ENCODE measurements at places on chromosomes 2 and 18.

- DNase-seq: no peak
These were observed 267.4 kb downstream of the LNPK start for GRCh38 chr2:175734686-175735085.

- DNase-seq: no peak
These were observed 114.8 kb downstream of the ACAA2 start for GRCh38 chr18:49698525-49699025.

DNA sequence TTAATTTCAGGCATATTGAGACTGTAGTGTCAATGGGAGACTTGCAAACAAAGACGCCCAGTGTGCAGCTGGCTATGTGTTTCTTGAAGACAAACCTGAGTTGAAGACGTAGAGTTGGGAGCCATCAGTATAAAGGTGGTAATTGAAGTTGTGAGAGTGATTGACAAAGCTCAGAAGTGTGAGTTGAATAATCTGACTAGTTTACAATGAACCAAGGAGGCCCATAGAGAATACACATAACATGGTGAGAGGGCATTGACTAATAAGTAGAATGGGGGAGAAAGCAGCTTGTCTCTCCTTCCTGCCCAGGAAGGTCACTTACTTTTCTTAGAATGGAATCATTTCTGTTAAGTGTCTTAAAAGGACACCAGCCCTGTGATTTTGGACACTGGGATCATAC lies 14.1 kb downstream of the SP110 start:
- no peak for DNase-seq

- no peak for DNase-seq
These were observed 3.2 kb downstream of the NOTO start for GRCh38 chr2:73205611-73206010.

DNA sequence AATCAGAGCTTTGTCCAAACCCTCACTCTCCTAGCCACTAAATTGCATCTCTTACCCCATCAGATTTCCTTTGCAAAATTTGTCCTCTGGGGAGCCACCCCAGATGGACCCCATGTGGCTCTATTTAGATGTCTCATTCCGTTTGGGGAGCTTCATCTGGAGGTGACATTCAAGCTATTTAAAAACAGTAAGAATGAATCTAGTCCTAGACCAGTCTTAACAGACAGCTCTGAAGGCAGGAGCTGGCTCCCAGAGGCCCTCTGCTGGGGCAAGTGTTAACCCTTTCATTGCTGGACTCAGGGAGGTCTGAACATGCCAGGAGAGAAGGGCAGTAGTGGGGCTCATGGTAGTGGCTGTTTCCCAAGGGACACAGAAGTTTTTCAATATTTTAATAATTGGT lies 59.2 kb downstream of the RPL37A start:
- no peak for DNase-seq

DNA sequence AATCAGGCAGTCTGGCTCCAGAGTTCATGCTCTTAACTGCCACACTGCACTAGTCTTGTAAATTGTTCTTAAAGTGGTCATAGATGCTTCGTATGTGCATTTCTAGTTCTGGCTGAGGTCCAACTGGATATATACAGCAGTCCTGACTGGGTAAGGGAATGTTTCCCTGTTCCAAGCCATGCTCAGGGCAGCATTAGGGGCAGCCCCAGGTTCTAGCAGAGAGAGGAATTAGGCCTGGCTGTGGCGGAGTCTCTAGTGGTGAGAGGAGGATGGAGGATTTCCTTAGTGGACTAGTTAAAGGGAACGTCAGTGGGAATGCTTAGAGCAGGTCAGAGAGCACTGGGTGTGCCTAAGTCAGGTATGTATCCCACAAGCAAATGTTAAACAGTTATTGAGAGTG lies 28.0 kb downstream of the UBE2E3 start:
- no peak for DNase-seq

DNA sequence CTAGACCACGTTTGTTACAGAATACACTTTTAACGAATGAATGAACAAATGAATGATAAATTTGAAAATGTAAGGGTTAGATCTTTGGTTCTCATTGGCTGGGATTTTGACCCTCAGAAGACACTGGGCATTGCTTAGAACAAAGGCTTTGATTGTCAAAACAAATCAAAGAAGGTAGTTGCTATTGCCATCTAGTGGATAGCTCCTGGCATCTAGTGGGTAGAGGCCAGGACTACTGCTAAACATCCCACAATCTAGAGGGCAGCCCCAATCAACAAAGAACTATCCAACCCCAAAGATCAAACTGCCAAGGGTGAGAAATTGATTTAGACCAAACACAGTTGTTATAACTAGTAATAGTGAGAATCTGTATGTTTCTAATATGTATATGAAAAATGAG lies 552.3 kb downstream of the KCNJ3 start:
- DNase-seq: no peak

- DNase-seq: no peak
These were observed 213.4 kb downstream of the GPD2 start for GRCh38 chr2:156649596-156649995.

DNA sequence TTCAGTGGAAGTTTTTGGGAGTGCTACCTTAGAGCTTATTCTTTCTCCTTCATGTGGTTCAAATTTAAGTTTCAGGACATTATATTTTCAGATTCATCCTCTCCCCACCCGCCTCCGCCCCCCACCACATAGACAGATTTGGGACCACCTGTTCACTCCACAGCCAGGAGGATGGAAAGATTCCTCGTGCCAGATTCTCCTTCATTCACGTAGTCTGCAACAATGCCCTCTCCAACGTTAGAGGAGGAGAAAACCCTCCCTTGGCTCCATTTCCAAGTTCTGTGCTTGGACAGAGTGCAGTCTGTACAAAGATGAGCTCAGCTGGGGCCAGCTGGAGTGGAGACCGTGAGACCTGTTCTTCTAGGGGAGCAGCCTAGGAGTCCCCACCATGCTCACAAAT lies 26.2 kb downstream of the POU3F3 start:
- DNase-seq: no peak

DNA sequence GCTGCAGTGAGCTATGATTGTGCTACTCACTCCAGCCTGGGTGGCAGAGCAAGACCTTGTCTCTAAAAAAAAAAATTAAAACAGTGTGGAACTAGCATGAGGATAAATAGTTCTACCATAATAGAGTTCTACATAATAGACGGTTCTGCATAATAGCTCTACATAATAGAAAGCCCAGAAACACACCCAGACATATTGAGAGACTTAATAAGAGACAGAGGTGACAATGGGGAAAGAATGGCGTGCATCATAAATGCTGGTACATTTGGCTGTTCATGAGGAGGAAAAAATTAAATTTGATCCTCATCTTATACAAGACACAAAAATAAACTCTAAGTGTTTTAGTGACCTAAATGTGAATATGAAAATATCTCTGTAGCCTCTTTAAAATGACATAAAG lies 58.5 kb downstream of the PTRHD1 start:
- DNase-seq: no peak

DNA sequence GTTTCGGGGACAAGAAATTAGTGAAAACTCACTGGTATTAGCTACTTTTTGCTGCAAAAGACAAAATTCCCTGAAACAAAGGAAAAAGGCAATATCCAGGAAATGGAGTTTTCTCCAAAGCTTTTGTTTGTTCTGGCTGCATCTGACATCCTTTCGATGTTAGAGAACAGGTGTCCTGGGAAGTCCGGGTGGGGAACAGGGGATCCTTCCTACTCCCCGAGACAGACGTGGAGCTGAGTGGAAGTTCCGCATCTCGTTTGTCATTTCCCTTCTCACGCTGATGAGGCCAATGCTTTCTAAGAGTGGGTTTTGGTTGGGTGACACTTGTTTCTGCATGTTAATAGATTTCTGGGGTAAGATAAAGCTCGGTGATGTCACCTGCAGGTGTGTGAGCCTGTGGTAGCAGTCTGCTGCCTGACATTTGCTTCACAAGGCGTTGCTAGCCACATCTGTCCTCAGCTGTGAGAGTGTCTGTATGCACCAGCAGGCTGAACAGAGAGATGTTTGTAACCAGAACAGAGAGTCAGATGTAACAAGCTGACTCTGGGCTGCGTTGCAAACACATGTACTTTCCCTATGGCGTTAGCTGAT lies 125.9 kb downstream of the ACOXL start:
- DNase-seq: peak; percentile 72

DNA sequence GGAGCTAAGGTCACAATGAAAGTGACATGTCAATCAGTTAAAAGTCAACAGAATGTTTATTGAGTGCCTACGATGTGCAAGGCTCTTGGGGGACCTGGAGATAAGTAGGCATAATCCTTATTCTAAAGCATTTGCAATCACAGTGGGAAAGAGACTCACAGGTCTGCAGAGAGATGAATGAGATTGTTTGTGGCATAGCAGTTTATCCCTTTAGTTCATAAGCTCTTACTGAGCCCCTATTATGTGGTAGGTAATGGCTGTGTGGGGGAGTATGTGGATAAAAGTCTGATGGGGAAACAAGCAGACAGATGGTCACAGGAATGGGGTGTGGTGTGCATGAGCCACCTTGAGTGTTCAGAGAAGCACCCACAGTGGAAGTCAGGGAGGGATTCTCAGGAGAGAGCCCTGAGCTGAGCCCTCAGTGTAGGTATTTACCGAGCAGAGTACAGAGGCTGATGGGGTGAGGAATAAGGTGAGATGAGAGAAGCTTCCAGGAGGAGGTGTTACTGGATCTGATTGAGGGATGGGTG lies 48.1 kb downstream of the EMILIN2 start:
- DNase-seq: no peak

DNA sequence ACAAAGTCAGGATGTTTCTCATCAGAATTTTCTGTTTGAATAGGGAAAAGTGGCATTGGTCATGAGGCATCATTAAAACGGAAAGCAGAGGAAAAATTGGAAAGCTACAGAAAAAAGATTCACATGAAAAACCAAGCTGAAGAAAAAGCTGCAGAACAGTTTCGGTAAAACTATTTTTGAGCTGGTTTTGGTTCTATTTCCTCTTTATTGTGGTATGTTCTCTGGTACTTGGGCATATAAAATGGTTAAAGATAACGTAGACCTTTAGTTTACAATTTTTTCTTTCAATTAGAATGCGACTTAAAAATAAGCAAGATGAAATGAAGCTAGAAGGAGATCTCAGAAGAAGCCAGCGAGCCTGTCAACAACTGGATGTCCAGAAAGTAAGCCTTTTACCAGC lies 7.6 kb downstream of the GPATCH11 start:
- DNase-seq: no peak

GRCh38 chr2:160328811-160329527 lies 128.9 kb upstream of the ITGB6 start:
- no peak for DNase-seq

DNA sequence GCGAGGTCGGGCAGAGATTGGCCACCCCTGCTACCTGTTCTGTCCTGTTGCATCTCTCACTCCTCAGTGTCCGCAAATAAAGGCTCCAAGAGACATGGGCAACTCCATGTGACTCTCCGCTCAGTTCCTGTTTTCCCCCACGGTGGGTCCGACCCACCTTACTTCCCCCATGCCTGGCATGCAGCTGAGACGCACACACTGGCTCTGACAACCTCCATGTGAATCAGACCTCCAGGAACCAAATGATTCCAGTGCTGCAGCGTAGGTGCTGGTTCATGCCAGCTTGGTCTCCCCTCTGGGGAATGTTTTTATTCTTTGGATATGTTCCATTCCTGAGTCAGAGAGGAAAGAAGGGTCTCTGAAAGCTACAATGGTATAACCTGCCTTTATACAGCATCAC lies 221.5 kb downstream of the SH3RF3 start:
- DNase-seq: no peak

DNA sequence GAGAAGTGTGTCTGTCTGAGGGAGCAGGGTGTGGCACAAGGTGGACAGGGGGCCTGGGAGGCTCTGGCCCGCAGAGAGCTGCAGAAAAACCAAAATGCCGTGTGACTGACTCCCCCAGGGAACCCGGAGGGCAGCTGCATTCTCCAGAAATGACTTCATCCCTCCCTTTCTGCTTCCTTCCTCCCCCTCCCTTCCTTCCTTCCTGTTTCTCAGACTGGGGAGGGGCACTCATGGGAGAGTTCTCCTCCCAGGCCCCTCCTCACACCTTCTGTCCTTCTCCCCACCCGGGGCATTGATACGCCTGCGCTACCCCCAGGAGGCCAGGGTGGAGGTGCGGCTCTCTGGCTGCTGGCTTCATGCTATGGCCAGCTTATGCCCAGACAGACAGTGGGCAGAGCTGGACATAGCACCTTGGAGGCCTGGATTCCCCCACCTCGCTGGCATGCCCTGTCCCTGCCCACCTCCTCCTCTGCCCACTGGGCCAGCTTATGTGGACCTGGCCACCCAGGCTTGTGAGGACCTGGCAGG lies 8.2 kb upstream of the GPR17 start:
- DNase-seq: no peak

DNA sequence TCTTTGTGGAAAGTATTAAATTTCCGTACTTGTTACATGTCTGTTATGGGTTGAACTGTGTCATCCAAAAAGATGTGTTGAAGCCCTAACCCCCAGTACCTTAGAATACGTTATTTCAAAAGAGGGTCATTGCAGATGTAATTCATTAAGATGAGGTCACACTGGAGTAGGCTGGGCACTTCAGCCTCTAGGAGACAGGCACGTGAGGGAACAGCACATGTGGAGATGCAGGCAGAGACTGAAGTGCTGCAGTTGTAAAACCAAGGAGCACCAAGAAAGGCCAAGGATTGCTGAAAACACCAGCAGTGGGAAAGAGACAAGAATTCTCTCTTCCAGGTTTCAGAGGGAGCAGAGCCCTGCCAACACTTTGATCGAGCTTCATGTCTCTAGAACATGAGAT lies 4.6 kb upstream of the RHBDD1 start:
- no peak for DNase-seq

DNA sequence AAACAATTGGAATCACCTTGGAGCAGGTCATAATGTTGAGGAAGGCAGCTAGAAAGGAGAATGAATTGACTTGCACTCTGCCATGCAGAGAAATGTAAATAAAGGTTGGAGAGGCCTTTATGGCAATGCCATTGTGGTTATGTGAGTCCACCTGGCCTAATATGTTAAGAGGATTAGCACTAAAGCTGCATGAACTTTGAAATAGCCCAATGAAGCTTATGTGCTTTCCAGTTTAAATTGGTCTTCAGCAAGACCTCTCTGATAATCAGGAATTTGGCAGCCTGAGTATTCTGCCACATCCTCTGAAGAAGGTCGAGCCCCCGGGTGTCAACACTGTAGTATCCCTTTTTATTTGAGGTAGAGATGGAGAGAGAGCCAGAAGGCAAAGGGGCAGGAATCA lies 464.9 kb downstream of the CDH2 start:
- no peak for DNase-seq

DNA sequence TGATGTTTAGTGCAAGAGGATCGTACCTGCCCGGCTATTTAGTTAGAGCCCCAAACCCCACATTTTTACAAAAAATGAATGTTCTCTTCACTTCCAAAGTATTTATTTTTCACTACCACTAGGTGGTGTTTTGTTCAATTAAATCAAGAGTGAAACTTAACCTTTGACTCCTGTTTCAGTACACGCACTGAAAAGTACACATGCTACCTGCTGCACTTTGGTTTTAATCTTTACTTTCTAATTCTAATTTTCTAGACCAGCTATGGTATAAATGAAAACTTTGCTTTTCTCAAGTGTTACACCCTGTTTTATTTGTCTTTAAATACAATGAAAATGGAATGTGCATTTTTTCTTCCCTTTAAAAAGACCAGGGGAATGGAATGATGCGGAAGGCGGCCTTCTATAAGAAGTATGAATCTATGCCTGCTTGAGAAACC lies 31.4 kb upstream of the CHN1 start:
- DNase-seq: no peak
